H9 (cell line): ENCODE measurements at places on chromosomes 12 and 14. TPM values are rescaled to one million over a fixed set of nuclear protein-coding genes. Genes with fewer than 3 reads are reported as not detected.

DNA sequence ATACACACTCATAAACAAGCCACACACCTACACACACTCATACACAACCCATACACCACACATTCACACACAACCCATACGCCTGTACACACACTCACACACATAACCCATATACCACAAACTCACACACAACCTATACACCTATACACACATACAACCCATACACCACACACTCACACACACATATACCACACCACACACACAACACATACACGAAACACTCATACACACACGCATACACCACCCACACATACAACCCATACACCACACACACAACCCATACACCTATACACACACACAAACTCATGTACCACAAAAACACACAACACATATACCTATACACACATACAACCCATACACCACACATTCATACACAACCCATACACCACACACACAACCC lies 164.3 kb downstream of the TMEM121 start:
- H3K27ac ChIP-seq, result no peak overlapping the region
- DNase-seq, result no peak
- peaks cover 44% of the 10 kb centered on the region for H3K36me3 ChIP-seq
- no peaks in the 10 kb centered on the region for H3K4me1 ChIP-seq

GRCh38 chr12:125861299-125862281 lies 796.4 kb downstream of the AACS start:
- H3K36me3 ChIP-seq, result peaks cover 4% of the 10 kb centered on the region
- peak; percentile 73 for DNase-seq
- no peak overlapping the region for H3K27ac ChIP-seq
- no peak overlapping the region for H3K4me3 ChIP-seq

The KRT6B gene
- not detected in 2 replicates for total RNA-seq

The PIP4K2C gene
- total RNA-seq, result 37.1 and 40.7 TPM in 2 replicates

GRCh38 chr12:76152181-76152807 lies 67.8 kb upstream of the NAP1L1 start:
- H3K36me3 ChIP-seq, result no peaks in the 10 kb centered on the region
- no peak overlapping the region for H3K27ac ChIP-seq
- H3K4me3 ChIP-seq, result no peak overlapping the region
- H3K4me1 ChIP-seq, result no peaks in the 10 kb centered on the region
- DNase-seq, result no peak
- H3K27me3 ChIP-seq, result no peaks in the 10 kb centered on the region

- no peaks in the 10 kb centered on the region for H3K4me1 ChIP-seq
- no peaks in the 10 kb centered on the region for H3K27me3 ChIP-seq
- peak; percentile 22 for DNase-seq
- H3K4me3 ChIP-seq, result no peak overlapping the region
These were observed 38.8 kb downstream of the CACNA2D4 start for GRCh38 chr12:1879633-1880032.
